NCI-H1417 treated with DMSO at 0.1 percent for 48 hours (cell line): ENCODE measurements at places on chromosomes 7 and 10.

- DNase-seq = no peak
These were observed 486.1 kb upstream of the COBL start for GRCh38 chr7:51802718-51803117.

GRCh38 chr10:132663666-132664365, 122.1 kb downstream of the NKX6-2 start:
- no peak for DNase-seq

- no peak for DNase-seq
These were observed 127.6 kb downstream of the WDR11 start for GRCh38 chr10:120978589-120979252.

- DNase-seq = no peak
These were observed 15.5 kb upstream of the LARP4B start for GRCh38 chr10:947051-947450.

DNA sequence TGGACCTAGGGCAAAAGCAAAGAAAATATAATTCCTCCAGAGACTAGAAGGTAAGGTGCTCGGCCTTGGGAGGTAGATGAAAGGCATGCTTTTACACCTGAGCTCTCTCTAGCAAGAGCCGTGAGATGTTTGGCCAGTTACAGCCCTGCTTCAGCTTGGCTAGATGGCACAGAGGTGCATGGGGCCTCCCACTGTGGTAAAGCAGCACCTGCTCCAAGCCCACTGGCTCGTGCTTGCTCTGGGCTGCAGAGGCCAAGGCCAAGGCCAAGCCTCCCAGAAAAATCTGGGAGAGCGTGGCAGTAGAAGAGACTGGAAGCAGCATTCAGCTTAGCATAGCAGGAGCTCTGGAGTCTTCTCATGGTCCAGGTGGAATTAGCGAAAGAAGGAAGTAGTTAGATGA, 31.0 kb upstream of the OPALIN start:
- no peak for DNase-seq

GRCh38 chr7:90692947-90693346, 96.8 kb downstream of the CDK14 start:
- no peak for DNase-seq

DNA sequence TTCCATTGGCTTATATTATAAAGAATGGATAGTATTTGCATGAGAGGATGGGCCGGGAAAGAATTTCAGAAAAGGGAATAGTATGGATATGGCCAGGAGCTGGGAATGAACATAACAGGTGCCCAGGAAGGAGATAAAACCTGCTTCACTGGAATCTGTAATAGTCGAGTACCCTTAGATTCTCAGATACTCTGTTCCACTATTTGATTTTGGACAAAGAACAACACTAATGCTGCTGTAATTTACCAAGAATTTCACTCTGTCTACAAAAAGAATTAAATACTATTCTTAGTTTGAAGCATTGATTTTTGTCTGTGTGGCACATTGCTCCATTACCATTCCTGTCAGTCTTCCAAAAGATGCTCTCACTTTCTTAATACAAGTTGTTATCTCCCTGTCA, 718.2 kb upstream of the LRRN3 start:
- DNase-seq = no peak

GRCh38 chr10:21519941-21520436, 5.5 kb downstream of the SKIDA1 start:
- DNase-seq = no peak

DNA sequence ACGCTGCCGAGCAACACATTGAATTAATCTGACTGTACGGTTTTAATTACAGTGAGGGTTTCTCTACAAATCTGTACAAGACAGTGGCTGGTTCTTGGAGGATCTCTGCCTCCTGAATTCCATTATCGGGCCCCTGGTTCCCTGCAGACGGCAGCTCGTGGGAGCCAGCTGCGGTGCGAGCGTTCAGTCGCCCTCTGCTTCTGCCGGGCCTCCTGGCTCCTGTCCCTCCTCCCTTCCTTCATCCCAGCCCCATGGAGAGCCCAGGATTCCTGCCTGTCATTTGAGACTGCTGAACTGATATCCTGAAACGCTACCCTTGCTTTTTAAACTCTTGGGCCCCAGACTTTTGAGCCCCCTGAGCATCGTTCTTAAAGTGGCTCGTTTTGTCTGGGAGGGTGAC, 6.6 kb upstream of the DLX6 start:
- no peak for DNase-seq

- DNase-seq = no peak
These were observed 236.9 kb downstream of the PRKG1 start for GRCh38 chr10:51311228-51311627.

DNA sequence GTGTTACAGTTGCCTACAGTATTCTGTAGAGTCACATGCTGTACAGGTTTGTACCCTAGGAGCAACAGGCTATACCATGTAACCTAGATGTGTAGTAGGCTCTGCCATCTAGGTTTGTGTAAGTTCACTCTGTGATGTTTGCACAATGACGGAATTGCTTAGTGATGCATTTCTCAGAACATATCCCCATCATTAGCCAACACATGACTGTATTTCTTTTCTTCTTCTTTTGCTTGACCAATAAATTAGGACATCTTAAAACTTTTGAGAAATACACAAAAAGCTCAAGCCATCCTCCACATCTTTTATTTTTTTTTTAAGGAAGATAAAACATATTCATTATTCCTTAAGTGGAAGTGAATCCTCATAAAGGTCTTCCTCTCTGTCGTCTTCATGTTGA, 5.4 kb upstream of the PFKFB3 start:
- no peak for DNase-seq

DNA sequence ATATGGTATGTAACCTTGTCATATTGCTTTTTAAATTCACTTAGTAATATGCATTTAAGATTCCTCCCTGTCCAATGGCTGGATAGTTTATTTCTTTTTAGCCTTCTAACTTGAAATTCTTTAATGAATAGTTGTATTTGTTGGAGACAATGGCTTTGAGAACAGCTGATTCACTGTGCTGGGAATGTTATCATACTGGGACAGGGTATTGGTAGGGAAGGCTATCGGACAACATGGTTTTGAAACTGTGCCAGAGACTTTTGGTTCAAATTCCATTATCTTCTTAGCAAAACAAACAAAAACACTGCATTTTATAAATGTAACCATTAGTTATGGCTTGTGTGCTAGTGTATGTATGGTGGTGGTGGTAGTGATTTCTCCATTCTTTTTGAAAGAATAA, 517.1 kb upstream of the ANKRD30A start:
- no peak for DNase-seq

GRCh38 chr10:1328981-1329614, 272.9 kb downstream of the WDR37 start:
- no peak for DNase-seq

GRCh38 chr7:112665709-112666108, 124.5 kb downstream of the TMEM168 start:
- no peak for DNase-seq

DNA sequence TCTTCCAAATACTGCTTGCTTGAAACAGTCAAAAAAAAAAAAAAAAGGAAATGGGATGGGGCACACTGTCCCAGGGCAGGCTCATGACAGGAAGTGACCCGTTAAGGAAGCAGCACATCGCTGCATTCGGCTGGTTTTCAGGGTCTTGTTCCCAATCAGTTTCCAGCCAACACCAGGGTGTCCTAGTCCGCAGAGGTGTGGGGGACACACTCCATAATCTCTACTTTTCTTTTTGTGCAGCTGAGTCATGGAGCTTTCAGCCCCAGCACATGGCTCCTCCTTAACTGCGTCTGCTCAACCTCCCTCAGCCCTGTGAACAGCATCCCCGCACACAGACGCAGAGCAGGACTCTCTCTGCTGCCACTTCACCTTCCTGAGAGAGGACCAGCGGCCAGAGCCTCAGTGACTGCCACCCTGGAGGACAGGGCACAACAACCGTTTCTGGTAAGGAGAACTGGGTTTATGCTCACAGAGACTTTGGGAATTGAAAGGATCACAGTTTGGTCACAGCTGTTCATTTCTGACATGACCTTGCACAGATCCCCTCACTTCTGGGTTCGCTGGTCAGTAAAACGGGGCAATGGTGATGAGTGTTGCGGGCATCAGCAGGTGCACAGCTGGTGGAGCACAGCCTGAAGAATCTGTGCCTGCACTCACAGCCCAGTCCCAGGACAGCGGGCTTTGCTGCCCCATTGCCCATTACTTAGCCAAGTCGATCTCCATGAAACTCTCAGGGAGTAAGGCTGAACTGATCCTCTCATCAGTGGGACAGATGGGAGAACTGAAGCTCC, at the start of gene GIMAP5:
Gene GIMAP5, plus strand, starts transcription at position 154 of the 791 bp plus-strand sequence. CDS start 3,467 bp downstream, outside the sequence.
- DNase-seq = no peak

GRCh38 chr7:129108581-129108980, 35.9 kb upstream of the TSPAN33 start:
- no peak for DNase-seq

- DNase-seq = no peak
These were observed 140.1 kb upstream of the JCAD start for GRCh38 chr10:30199376-30200016.

- no peak for DNase-seq
These were observed 497 bp downstream of the PPP2R2D start for GRCh38 chr10:131901181-131901829.
